Cardiac fibroblast (primary cell): ENCODE measurements at places on chromosomes 12 and 14.
A peak's percentile ranks its signal among the peaks of the same experiment; 100 is the strongest.

GRCh38 chr12:112916270-112916669 is 9.5 kb downstream of the OAS1 start:
- DNase-seq: peak; percentile 33

- DNase-seq: peak; percentile 41
Observed at GRCh38 chr14:67411820-67412421, at the start of gene PLEK2. Gene PLEK2, minus strand, starts transcription at chr14:67412165. Its CDS starts 106 bp downstream, at chr14:67412059.

- DNase-seq: no peak
Observed at GRCh38 chr14:43480976-43481375, 1026.1 kb downstream of the FSCB start.

- DNase-seq: no peak
Observed at GRCh38 chr14:79836577-79836976, 374.7 kb downstream of the DIO2 start.

- no peak for DNase-seq
Observed at GRCh38 chr14:65352964-65353530, 59.5 kb upstream of the FUT8 start.

DNA sequence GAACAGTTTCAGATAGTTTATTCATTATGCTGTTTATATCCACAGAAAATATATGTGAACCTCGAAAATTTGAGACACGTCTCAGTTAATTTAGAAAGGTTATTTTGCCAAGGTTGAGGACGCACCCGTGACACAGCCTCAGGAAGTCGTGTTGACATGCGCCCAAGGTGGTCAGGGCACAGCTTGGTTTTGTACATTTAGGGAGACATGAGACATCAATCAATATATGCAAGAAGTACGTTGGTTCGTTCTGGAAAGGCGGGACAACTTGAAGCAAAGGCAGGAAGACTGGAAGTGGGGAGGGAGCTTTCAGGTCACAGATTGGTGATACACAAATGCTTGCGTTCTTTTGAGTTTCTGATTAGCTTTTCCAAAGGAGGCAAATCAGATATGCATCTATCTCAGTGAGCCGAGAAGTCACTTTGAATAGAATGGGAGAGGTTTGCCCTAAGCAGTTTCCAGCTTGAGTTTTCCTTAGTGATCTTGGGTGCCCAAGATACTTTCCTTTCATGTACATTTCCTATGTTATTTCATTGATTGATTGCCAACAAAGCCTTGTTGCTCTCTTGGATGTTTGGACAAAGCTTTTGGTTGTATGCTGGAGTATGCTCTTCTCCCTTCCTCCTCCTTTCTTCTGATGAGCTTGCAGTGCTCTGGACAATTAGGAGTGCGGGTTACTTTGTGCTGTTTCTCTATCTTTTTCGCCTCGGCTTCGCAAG is 3.2 kb downstream of the SNAPC1 start:
- no peak for DNase-seq

- DNase-seq: no peak
Observed at GRCh38 chr14:99664058-99664936, 19.4 kb downstream of the HHIPL1 start.

- no peak for DNase-seq
Observed at GRCh38 chr12:28033538-28033915, 61.0 kb upstream of the PTHLH start.

- DNase-seq: no peak
Observed at GRCh38 chr12:121574025-121574424, 6.8 kb downstream of the KDM2B start.

- no peak for DNase-seq
Observed at GRCh38 chr12:74900232-74900631, 309.4 kb downstream of the KCNC2 start.

- no peak for DNase-seq
Observed at GRCh38 chr12:57874166-57875108, 27.9 kb upstream of the CTDSP2 start.

DNA sequence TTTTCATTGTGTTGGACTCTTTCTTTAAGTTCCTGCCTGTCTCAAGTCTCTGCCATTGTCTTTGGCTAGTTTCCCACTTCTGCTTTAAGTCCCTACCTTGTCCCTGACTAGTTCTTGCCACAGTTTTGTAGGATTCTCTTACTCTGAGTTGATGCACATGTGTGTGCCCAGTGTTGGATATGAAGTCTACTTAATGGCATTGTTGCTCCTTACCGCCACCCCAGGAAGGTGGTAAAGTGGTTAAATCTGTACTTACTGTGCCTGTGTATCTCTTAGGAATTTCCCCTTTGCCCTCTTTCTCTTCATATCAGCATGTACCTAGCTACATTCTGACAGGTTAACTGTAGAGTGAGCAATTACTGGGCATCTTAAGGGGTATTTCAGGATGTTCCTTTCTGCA is 227.1 kb downstream of the NUBPL start:
- DNase-seq: no peak
